SJSA1 (cell line): ENCODE measurements at places on chromosomes 11 and 22. TPM values are rescaled to one million over a fixed set of nuclear protein-coding genes. Genes with fewer than 3 reads are reported as not detected.

Gene MYBPC3
- total RNA-seq, result not detected in 2 replicates

Gene NCF4
- not detected in 2 replicates for total RNA-seq

DNA sequence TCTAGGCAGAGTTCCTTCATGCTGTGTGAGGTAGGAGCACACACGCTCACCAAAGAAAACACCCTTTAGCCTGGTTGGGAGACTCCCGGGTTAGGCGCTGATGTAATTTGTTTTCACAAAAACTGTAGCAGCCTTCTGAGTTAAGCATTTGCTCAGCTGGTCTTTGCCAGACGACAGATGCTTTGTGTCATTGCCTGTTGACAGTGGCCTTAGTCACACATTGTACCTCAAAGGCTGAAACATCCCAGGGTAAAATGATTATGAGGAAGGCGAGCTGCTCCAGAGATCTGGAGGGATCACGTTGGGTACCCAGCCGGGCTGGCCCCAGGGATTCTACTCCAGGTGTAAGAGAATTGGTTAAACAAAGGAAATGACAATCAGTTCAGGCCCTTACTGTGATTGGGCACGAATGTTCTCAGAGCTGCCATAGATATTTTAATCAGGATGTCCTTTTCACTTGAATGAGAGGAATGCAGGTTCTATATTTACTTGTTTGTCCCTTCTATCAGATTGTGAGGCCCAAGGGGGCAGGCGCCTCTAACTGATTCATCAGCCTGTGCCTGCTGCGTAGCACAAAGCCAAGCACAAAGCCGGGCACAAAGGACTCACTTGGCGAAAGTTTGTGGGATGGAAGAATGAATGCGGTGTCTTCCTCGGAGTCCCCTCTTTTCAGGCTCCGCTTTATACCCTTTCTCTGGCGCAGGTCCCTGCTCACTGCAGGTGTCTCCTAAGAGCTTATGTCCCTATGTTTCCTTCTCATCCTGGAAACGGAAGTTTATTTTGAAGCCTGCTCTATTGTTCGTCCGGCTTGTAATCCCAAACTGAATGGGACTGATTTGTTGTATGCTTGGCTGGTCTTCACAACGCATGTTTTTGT lies 47.1 kb downstream of the ADM start:
- H3K27ac ChIP-seq, result peak overlapping the region; percentile 61
- peak; percentile 68 for DNase-seq
- H3K4me1 ChIP-seq, result peaks cover 24% of the 10 kb centered on the region
- H3K4me3 ChIP-seq, result no peak overlapping the region
- no peaks in the 10 kb centered on the region for H3K27me3 ChIP-seq

- no peak overlapping the region for H3K4me3 ChIP-seq
- no peak for DNase-seq
- H3K27me3 ChIP-seq, result peaks cover 68% of the 10 kb centered on the region
- H3K27ac ChIP-seq, result no peak overlapping the region
- H3K36me3 ChIP-seq, result no peaks in the 10 kb centered on the region
- no peaks in the 10 kb centered on the region for H3K4me1 ChIP-seq
Measured at GRCh38 chr11:65810046-65810868, 23.4 kb downstream of the OVOL1 start.

- H3K27me3 ChIP-seq, result no peaks in the 10 kb centered on the region
- no peak for DNase-seq
- H3K4me1 ChIP-seq, result peaks cover 44% of the 10 kb centered on the region
- no peak overlapping the region for H3K27ac ChIP-seq
- H3K4me3 ChIP-seq, result no peak overlapping the region
Measured at GRCh38 chr11:111730871-111731591, 35.2 kb downstream of the PPP2R1B start.

DNA sequence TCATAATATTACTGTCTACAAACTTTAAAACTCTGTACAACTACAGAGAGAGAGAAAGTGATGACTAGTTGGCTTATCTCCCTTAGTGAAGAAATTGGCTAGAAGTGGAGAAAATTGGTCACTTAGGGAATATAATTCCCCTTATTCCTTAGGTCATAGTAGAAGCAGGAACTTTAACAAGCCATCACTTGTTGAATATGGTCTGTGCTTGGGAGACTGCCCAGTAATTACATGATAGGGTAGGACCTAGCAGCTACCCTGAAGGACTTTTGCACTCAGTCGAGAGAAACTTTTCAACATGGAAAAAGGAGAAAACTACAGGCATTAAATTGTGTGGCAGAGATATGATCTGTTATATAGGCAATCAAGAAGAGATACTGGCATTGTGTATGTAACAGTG lies 576.5 kb upstream of the CCDC90B start:
- no peaks in the 10 kb centered on the region for H3K36me3 ChIP-seq
- no peaks in the 10 kb centered on the region for H3K4me1 ChIP-seq
- DNase-seq, result no peak
- no peak overlapping the region for H3K27ac ChIP-seq

- H3K27me3 ChIP-seq, result no peaks in the 10 kb centered on the region
- no peaks in the 10 kb centered on the region for H3K36me3 ChIP-seq
- no peaks in the 10 kb centered on the region for H3K4me1 ChIP-seq
- H3K27ac ChIP-seq, result no peak overlapping the region
- no peak for DNase-seq
- H3K4me3 ChIP-seq, result no peak overlapping the region
Measured at GRCh38 chr11:18844753-18845367, 53.3 kb upstream of the PTPN5 start.

GRCh38 chr22:44168206-44168605 lies 12.5 kb upstream of the PARVG start:
- H3K36me3 ChIP-seq, result no peaks in the 10 kb centered on the region
- no peak overlapping the region for H3K27ac ChIP-seq
- no peaks in the 10 kb centered on the region for H3K4me1 ChIP-seq
- no peaks in the 10 kb centered on the region for H3K27me3 ChIP-seq
- no peak overlapping the region for H3K4me3 ChIP-seq
- no peak for DNase-seq
